GM23248 (cell line): ENCODE measurements at places on chromosomes 7 and 10. TPM values are rescaled to one million over a fixed set of nuclear protein-coding genes. Genes with fewer than 3 reads are reported as not detected.
A peak's percentile ranks its signal among the peaks of the same experiment; 100 is the strongest.

ZNF775 gene
- polyA plus RNA-seq = 0.75 and 1.6 TPM in 2 replicates

DNA sequence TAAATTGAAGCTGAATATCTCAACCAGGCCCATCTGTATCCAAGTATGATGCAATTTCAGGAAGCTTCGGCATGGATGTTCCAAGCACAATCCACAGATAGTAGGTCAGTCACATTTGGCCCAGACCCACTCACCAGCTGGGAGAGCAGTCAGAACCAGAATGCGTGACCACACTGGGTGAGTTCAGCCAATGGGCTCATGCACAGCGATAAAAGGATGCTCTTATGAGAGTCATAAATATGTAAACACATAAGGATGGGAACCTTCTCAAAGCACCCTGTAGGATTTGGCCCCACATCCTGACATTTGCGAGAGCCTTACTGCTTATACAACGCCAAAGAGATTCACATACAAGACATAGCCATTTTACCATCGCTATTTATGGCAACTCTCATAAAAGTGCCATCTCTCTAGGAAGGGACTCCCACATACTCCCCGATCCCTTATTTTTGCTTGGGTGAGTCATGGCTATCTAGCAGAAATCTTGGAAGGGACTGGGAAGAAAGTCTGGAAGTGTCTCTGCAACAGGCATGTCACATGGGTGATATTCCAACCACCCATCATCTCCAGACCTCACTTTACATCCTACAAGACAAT lies 3.0 kb downstream of the AFAP1L2 start:
- H3K4me1 ChIP-seq = no peaks in the 10 kb centered on the region
- no peaks in the 10 kb centered on the region for H3K36me3 ChIP-seq
- peaks cover 90% of the 10 kb centered on the region for H3K27me3 ChIP-seq
- peak; percentile 67 for DNase-seq
- no peak overlapping the region for H3K4me3 ChIP-seq
- no peak overlapping the region for H3K27ac ChIP-seq

- no peak for DNase-seq
- no peak overlapping the region for H3K27ac ChIP-seq
- H3K4me1 ChIP-seq = no peaks in the 10 kb centered on the region
- 0 out of 2 replicates have a peak, but pooled peaks cover 9% of the 10 kb centered on the region for H3K36me3 ChIP-seq
Observed at GRCh38 chr10:16700331-16700730, 116.9 kb downstream of the RSU1 start.

GRCh38 chr10:63614371-63614891 lies 93.2 kb downstream of the REEP3 start:
- H3K27ac ChIP-seq = peak overlapping the region; percentile 19; the same call in 1 of the 2 replicates
- no peak overlapping the region for H3K4me3 ChIP-seq
- peaks cover 26% of the 10 kb centered on the region for H3K4me1 ChIP-seq
- peaks cover 6% of the 10 kb centered on the region; the same call in 1 of the 2 replicates for H3K36me3 ChIP-seq

- H3K27ac ChIP-seq = no peak overlapping the region
- no peaks in the 10 kb centered on the region for H3K36me3 ChIP-seq
- peak; percentile 24 for DNase-seq
Observed at GRCh38 chr10:58851606-58852005, 324.8 kb upstream of the PHYHIPL start.

DNA sequence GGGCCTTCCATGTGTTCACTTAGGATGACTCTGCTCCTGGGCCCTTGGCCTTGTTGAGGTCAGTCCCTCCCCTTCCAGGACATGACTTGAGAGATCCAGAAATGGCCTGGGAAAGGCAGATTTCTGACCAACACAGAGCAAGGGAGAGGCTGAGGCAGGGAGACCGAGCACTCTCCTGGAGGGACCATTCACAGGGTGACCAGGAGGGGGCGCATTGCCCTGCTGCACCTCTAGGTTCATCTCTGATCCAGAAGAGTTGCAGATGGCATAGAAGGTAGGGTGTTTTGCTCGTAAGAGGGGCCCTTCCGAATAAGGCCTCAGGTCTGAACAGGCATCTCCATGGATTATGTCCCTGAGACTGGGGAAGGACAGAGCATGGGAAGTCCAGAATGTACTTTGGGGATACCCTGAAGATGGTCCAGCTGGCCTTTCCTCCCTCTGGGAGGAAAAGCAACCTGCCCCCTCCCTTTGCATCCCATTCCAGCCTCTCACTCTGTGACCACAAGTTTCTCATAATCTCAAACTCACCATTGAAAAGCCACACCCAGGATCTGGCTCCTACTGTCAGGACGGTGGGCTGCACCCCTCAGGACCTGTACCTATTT lies 6.6 kb downstream of the DMBT1 start:
- no peak overlapping the region for H3K4me3 ChIP-seq
- DNase-seq = peak; percentile 42
- no peaks in the 10 kb centered on the region for H3K4me1 ChIP-seq
- no peak overlapping the region for H3K27ac ChIP-seq
